ENCODE measurements at places on chromosomes 5 and 9.

DNA sequence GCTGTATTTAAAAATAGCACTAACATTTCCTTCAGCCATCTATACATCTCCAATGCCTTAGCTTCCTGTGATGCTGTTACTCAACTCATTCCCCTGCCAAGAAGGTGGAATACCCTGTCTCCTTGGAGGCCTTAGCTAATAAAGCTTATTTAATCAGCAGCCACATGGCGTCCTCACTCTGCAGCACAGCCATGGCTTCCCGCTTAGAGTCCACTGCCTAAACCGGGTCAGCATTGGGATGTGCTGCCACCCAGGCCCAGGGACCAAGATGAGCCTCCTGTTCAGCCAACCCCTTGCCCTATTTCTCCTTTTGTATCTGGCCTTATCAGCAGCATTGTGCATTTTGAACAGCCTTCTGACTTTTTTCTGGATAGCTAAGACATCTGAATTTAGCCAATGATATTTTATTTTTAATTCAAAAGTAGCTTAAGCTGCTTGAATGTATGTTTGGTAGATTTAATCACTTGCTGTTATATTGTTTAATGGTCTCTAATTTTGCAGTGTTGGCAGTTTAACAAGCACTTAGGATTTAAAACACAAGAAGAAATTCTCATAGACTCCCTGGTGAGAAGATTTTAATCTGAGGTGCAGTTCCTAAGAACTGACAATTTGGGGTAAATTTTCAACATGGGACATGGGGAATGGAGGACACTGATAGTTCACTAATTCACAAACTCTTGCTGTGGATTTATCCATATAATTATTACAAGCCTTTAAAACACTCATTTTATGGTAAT, 113.0 kb downstream of the RPS23 start:
- peak; percentile 77 for DNase-seq

DNA sequence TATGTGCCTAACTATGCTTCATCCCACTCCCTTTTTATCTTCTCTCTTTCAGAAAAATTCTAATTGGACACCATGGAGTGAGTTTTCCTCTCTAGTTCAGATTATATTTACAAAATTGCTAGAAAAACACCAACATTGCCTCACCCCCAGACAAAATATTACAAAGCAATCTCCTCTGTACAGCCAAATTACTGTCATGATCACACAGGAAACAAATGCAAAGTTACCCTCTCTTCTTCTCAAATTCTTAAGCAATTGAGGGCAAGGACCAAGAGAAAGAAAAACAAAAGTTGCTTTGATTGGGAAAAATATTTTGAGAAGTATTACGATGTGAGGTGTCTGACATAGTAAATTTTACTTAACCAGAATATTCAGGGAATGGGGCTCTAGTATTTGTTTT, 30.8 kb upstream of the ABCA1 start:
- no peak for DNase-seq

DNA sequence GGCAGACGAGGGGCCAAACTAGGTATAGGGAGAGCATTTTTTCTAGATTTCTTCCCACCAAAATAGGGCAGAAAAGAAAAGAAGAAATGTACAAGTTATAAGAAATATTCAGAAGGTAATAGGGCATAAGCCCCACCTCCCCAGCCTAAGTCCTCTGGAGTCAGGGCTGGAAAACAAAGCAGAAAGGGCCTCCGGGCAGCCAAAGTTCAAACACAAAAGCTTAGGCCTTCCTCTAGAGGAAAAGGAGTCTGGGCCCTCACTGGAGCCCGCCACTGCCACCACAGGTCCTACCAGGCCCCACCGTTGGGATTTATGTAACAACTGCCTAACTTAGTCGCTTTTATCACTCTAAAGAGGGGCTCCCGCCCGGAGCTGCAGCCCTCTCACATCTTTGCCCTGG, 27.6 kb downstream of the TBC1D2 start:
- DNase-seq = no peak

- DNase-seq = no peak
Measured at GRCh38 chr5:87560528-87560927, 147.8 kb upstream of the CCNH start.

DNA sequence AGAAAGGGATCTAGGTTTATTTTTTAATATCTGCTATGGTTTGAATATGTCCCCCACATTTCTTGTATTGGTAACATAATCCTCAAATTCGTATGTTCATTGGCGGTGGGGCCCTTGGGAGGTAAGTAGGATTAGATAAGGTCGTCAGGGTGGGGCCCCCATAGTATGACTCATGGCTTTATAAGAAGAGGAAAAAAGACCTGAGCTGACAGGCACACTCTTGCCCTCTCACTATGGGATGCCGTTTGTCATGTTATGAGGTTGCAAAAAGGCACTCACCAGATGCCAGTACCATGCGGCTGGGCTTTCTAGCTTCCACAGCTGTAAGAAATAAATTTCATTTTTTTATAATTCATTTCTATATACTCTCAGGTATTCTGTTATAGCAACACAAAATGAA, 67.3 kb upstream of the SGCD start:
- DNase-seq = no peak

GRCh38 chr5:136563489-136563888, 198.1 kb upstream of the TRPC7 start:
- no peak for DNase-seq

DNA sequence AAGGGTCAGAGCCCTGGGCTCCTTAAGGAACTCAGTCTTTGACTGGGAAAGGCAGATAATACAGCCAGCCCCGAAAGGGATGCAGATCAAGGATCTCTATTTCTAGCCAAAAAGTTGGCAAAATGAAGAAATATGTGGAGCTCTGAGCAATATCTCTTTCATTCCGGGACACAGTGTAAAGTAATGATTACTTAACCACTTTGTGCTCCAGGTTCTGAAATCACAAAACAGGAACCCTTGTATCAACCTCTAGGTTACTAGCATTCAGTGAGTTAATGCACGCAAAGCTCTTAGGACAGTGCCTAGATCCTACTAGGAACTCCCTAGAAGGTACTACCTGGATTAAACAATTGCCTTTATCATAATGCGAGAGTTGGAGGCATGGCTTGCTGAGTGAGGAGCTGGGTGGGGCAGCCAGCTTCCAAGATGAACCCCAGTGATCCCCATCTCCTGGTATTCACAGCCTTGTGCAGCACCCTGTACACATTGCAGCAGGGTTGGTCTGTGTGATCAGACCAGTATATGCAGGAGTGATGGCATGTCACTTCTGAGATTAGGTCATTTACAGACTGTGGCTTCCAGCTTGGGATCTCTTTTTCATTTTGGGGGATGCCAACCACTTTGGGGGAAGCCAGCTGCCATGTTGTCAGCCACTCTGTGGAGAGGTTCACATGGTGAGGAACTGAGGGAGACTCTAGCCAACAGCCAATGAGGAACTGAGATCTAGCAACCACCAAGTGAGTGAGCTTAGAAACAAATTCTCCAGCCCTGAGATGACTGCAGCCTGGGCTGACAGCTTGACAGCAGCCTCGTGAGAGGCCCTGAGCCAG, 103.1 kb upstream of the SLC44A1 start:
- DNase-seq = no peak

DNA sequence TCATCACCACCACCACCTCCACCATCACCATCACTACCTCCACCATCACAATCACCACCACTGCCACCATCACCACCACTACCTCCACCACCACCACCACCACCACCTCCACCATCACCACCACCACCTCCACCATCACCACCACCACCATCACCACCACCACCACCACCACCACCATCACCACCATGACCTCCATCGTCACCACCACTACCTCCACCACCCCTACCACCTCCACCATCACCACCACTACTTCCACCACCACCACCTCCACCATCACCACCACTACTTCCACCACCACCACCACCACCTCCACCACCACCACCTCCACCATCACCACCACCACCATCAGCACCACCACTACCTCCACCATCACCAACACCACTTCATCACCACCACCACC, 23.5 kb upstream of the ADCY2 start:
- DNase-seq = no peak

DNA sequence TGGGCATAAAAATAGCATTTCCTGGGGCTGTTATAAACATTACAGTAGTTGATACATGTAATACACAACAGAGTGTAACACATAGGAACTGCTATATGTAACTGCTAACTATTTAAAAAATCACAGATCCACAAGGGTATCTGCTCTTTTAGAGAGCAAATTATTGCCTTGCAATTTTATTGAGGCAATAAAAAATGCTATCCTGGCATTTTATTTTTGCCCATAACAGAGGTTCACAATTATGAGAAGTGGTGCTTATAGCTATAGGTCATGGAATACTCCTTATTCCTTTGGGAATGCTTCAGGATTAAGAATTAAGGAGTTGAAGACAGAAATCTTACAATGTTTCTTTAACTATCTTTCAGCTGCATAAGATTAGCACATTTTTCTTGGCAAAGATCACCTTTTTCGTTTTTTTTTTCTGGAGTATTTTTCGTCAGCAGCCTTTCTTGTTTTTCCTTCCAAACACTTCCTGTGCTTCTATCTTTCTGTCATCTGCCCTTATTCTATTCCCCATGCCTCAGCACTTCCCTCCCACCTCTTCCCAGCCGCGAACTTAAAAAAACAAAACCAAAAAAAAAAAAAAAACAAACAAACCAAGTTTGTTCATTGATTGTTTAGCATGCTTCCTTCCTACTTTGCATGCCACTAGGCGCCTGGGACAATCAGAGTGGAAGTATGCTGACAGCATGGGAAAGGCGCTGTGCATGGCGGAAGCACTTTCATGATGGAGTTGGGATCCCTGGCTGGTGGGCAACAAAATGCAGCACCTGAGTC, 264.2 kb downstream of the MAST4 start:
- no peak for DNase-seq

GRCh38 chr5:138536665-138537315, 6.2 kb downstream of the ETF1 start:
- no peak for DNase-seq

- no peak for DNase-seq
Measured at GRCh38 chr5:33688526-33688925, 203.3 kb downstream of the ADAMTS12 start.

DNA sequence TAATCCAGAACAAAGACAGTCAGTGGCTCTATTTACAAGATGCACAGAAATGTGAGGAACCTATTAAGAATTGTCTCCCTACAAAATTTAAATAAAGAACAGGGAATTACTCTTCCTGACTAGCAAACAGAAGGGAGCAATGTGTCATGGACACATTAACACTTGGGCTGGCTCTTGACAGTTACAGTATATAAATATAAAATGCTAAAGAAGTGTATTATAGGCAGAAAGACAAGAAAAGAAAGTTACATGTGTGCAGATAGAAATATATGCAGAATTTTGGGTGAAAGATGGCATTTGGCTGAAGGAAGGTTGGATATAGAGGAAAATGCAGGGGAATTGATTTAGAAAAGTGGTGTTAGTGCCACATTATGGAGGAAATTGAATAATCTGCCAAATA, 2257.1 kb upstream of the ACO1 start:
- no peak for DNase-seq

DNA sequence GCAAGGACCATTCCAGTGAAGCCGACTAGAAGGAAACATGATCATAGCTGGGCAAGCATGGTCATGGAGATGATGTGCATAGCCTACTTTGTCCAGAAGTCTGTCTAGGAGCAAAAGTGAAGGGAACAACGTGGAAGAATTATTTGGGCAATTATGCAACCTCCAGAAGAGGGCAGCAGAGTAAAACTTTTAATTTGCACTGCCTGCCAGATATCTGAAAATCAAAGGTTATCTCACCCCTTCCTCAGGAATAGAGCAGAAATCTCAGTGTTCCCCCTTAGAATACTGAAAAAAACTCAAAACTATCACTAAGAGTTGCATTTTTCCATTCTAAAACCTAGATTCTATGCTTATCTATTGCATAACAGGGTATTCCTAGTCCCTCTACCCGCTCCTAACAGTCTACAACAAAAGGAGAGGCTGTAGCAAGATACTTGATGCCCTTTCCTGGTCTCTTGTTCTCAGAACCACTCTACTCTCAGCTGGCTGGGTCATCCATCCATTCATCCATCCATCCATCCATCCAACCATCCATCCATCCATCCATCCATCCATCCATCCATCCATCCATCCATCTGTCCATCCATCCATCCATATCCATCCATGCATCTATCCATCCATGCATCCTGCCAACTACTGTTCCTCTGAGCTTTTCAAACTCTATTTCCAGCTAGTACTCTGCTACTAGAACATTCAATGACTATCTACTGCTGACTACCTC, 8.4 kb upstream of the SETD9 start:
- no peak for DNase-seq

GRCh38 chr9:73807952-73808351, 656.3 kb downstream of the ANXA1 start:
- no peak for DNase-seq

DNA sequence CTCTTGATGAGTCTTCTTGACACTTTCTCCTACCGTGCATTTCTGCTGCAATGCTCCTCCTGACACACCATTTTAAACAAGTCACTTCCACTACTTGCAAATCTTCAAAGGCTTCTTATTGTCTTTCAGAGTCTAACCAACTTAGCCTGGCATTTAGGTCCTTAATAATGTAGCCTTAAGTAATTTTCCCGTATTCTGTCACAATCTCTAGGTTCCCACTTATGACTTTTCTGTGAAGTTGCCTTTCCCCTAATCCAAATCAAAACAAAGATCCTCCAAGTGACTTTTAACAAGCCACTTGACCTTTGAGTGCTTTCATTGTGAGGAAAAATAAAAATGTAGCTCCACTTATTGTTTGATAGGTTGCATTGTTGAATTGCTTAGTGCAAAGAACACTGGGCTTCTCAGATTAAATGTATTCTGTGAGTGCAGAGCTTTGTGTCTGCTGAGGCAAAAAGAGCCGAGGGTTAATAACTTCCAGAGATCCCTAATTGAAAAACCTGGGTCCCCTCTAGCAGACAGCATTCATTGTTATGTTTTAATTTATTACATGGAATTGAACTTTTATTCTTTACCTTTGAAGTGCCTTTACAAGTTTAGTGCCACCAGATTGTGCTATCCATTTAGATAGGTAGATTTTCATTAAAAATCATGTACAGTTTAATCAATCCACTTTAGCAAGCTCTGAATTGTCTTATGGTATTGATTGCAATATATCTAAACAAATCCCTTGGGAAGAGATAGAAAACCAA, 341.7 kb upstream of the TYRP1 start:
- no peak for DNase-seq

- no peak for DNase-seq
Measured at GRCh38 chr5:145936401-145937131, at the start of gene SH3RF2. Gene SH3RF2, plus strand, starts transcription at chr5:145936578. Its CDS starts 1,351 bp downstream, at chr5:145937929.

GRCh38 chr9:87479801-87480201, 17.9 kb upstream of the DAPK1 start:
- DNase-seq = no peak

DNA sequence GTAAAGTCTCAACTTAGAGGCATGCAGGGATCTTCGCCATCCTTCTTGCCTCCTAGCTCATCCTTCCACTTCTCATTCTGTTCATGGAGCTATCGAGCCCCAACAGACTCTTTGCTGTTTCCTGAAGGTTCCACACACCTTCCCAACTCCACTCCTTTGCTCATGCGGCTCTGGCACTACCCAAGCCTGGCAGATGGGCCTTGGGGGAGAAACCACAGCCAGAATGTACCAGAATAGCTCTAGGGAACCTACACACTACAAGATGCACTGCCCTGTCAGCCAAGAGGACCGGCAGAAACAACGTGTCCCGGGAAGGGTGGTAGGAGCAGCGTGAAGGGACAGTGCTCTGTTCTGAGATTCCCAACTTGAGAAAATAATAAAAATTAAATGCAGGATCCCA, 178.9 kb downstream of the GABBR2 start:
- DNase-seq = no peak

GRCh38 chr5:3878267-3878666, 282.6 kb downstream of the IRX1 start:
- DNase-seq = no peak

GRCh38 chr9:91771027-91771426, 179.0 kb downstream of the ROR2 start:
- no peak for DNase-seq
